ENCODE measurements at places on chromosomes 6 and 20.
A peak's percentile ranks its signal among the peaks of the same experiment; 100 is the strongest.

GRCh38 chr6:165834613-165835259 is 171.7 kb upstream of the PDE10A start:
- DNase-seq: no peak

GRCh38 chr20:47205577-47206123 is 150.8 kb downstream of the ZMYND8 start:
- DNase-seq: peak; percentile 77

GRCh38 chr20:53866794-53867740 is 203.3 kb downstream of the BCAS1 start:
- DNase-seq: no peak

- no peak for DNase-seq
These were observed 124.1 kb upstream of the RAB32 start for GRCh38 chr6:146419576-146419975.

- no peak for DNase-seq
These were observed 31.4 kb downstream of the TFAP2A start for GRCh38 chr6:10383331-10384090.

GRCh38 chr6:16648003-16648402 is 113.3 kb downstream of the ATXN1 start:
- DNase-seq: no peak

GRCh38 chr20:62818592-62819493 is 2.0 kb downstream of the COL9A3 start:
- no peak for DNase-seq

- no peak for DNase-seq
These were observed 174.0 kb upstream of the FOXQ1 start for GRCh38 chr6:1137849-1138248.

GRCh38 chr20:61929561-61929960 is 136.1 kb downstream of the TAF4 start:
- no peak for DNase-seq

- peak; percentile 42 for DNase-seq
These were observed 94.9 kb downstream of the RFX6 start for GRCh38 chr6:116971959-116972358.

DNA sequence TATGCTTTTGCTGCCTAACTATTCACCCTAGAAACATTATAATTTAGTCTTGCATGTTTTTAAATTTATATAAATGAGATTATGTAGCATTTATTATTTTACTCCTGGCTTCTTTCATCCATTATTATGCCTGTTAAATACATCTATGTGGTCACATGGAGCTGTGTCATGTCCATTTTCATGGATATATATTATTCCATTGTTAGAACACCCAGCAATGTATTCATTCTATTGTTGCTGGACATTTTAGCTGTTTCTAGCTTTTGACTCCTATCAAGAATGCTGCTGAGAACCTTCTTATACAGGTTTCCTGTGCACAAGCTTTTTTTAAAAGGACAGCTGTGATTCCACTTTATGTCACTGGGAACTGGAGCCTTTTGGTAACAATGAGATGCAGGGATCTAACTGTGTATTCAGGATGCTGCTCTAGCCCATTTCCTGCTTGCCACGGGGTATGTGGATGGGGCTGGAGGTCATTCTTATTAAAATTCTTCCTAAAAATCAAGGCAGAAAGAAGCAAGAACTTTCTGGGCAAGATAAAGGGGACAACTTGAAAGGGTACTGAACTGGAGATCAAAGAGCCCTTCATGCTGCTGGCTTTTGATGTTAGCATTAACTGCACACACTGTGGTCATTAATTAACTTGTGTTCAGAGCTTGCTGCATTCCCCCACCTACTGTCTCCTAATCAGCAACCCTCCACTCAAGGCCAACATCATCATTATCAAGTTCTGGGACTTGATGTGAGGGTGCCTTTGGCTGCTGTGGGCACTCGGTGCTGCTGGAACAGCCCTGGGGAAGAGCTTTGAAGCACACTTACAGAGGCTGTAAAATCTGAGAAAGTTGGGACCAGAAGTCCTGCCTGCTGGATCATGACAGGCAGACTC is 96.6 kb upstream of the AKIRIN2 start:
- DNase-seq: no peak

DNA sequence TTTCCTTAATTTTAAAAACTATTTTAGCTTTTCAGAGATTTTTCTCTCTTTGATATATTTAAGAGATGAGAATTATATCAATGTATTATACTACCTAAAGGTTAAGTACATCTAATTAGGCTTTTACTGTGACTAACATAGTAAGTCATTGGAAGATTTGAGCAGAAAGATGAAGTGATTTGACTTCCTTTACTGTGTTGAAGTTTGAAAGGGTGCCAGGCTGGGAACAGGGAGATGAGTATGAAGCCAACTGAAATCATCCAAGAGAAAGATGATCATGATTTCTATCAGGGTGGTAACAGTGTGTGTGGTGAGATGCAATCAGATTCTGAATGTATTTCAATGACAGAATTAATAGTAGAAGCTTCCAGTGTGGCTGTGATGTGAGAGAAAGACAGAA is 87.3 kb downstream of the TRDN start:
- DNase-seq: no peak

GRCh38 chr20:21232546-21233280 is 70.4 kb upstream of the XRN2 start:
- DNase-seq: no peak

DNA sequence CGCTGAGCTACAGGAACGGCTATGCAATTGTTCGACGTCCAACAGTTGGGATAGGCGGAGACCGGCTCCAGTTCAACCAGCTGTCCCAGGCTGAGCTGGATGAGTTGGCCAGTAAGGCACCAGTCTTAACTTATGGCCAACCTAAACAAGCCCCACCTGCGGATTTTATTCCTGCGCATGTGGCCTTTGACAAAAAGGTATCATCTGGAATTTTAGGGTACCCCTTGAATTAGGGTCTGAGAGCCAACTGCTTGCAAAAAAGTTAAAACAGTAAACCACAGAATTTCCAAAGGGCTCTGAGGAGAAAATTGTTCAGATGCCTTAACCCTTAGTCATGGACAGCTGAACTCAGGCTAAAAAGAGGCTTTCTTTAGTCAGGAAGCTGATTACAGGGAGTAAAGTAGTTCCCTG is 3.8 kb downstream of the EFHC1 start:
- DNase-seq: peak; percentile 89
